Osteoblast (primary cell): ENCODE measurements at places on chromosomes 4 and X.
A peak's percentile ranks its signal among the peaks of the same experiment; 100 is the strongest.

DNA sequence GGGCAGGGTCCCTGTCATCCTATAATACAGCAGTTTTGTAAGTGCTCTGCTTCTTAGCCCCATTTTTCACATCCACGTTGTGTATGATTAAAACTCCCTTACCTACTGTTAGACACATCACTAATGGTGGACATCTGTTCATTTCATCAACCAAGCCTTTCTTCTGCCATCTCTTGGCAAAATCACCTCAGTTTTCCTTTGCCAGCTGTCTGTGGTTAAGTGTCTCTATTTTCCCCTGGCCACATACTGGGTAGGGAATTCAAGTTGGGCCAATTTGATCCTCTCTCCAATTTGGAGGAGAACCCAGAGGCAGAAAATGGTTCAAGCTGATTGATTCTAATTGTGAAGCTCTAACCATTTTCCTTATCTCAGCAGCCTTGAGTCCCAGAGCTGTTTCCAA lies 436.1 kb downstream of the PCDH7 start:
- no peak for DNase-seq

DNA sequence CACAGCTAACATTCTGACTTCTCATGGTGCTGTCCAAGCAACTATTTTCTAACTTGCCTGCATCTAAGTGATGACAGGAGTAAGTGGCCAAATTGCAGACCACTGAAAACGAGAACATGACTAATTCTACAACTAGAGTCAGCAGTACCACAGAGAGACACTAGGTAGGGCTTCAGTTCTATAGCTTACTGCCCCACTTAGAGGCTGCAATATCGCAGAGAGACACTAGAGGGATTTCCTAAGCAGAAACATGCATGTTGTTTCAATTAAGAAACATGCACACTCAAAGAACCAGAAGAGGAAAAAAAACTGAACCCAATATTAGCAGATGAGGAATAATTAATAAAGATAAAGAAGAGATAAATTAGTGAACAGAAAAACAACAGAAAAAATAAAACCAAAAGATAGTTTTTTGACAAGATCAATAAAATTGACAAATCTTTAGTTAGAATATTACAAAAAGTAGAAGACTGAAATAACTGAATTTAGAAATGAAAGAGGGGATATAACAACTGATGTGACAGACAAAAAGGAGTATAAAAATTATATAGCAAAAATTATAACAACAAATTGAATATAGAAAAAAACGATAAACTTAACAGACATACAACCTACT lies 100.8 kb downstream of the SPIN4 start:
- no peak for DNase-seq

GRCh38 chrX:105120463-105120862 lies 100.0 kb downstream of the TEX13A start:
- DNase-seq = no peak

GRCh38 chrX:3374108-3374800 lies 27.8 kb upstream of the MXRA5 start:
- no peak for DNase-seq

GRCh38 chrX:110049096-110049495 lies 46.2 kb downstream of the TMEM164 start:
- DNase-seq = no peak

- DNase-seq = no peak
These were observed 63.7 kb downstream of the CLDN22 start for GRCh38 chr4:183256343-183256742.

- peak; percentile 14 for DNase-seq
These were observed 232.7 kb downstream of the ARHGAP24 start for GRCh38 chr4:85707611-85708010.

GRCh38 chrX:131577999-131578734 lies 34.3 kb downstream of the OR13H1 start:
- no peak for DNase-seq

DNA sequence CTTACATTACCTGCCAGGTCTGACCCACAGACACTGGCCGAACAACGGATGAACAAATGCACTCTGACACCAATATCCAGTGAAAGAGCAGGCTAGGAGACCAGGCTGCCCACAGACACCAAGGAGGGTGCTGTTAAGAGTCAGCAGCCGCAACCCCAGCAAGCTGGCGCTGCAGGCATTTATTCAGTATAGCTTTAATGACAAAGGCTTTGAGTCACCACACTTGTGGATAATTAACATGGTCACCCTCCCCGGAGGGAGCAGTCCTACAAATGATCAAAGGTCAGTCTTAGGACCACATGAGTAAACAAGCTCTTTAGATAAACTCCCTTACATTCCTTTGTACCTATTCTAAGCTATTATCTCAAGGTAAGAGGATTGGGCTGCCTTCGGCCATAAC lies 368.5 kb upstream of the GRID2 start:
- DNase-seq = no peak

DNA sequence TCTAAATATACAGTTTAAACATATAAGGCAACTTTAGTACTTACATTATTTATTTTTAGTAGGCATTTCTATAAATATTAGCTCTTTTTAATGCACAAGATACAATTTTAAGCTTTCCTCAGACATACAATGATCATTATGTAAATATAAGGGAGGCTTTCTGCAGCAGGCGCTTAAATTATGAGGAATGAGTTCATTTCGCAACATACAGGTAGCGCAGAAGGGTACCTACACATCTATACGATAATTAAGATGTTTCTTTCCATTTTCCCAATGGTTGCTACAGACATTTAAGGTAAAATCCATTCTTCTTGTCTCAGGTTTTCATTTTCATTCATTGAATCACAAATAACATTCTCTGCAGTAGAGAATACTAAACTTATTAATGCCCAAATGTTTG lies 1.2 kb downstream of the AASDH start:
- no peak for DNase-seq

DNA sequence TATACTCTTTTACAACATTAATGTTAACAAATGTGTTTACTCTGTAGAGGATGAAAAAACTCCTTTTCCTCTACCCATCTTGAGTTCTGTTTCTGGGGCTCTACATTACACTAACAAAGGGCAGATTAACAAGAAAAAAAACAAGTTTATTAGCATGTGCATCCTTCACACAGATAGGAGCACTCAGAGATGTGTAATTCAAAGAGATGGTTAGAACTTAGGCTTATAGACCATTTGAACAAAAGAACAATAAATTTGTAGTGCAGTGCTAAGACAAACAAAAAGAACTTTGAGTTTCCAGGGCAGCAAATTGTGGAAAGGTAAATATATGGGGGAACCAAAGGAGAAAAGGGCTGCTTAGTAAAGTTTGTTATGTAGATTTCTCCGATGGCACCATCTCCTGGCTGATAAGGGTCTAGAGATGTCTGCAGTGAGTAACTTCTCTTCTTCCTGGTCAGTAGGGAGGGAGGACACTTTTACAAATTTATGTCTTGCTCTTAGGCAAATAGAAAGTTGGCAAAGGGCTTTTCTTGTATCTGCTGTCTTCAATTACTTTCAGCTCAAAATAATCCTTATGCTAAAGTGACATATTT lies 1249.9 kb upstream of the TENM3 start:
- no peak for DNase-seq

DNA sequence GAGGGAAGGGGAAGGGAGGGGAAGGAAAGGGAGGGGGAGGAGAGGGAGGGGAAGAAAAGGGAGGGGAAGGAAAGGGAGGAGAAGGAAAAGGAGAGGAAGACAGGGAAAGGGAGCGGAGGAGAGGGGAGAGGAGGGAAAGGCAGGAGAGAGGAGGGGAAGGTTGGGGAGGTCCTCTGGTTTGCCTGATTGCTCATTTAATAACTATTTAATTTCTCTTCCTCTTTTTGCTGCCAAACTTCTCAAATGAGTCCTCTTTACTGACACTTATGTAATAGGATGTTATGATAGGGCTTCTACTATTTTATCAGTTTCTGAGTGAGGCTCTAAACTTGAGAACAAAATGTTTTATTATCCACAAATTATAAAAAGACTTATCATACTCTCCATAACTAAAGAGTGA lies 35.4 kb upstream of the PPA2 start:
- no peak for DNase-seq

GRCh38 chr4:184039963-184040383 lies 134.9 kb downstream of the STOX2 start:
- peak; percentile 8 for DNase-seq

GRCh38 chr4:184288451-184289178 lies 70.9 kb upstream of the ENPP6 start:
- peak; percentile 54 for DNase-seq

DNA sequence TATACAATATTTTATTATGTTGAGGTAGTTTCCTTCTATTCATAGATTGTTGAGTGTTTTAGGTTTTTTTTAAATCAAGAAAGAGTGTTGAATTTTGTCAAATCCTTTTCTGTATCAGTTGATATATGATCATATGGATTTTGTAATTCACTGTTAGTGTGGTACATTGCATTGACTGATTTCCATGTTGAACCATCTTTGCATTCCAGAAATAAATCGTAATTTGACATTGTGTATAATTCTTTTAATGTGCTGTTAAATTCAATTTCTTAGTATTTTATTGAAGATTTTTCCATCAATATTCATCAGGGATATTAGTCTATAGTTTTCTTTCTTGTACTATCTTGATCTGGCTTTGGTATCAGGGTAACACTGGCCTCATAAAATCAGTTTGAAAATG lies 103.8 kb downstream of the LRBA start:
- no peak for DNase-seq
